ENCODE measurements at places on chromosomes 1 and 21.

GRCh38 chr1:39646232-39647081 is 7.0 kb upstream of the HEYL start:
- no peak for DNase-seq

- DNase-seq, result no peak
Measured at GRCh38 chr1:108016451-108016920, 51.5 kb upstream of the VAV3 start.

DNA sequence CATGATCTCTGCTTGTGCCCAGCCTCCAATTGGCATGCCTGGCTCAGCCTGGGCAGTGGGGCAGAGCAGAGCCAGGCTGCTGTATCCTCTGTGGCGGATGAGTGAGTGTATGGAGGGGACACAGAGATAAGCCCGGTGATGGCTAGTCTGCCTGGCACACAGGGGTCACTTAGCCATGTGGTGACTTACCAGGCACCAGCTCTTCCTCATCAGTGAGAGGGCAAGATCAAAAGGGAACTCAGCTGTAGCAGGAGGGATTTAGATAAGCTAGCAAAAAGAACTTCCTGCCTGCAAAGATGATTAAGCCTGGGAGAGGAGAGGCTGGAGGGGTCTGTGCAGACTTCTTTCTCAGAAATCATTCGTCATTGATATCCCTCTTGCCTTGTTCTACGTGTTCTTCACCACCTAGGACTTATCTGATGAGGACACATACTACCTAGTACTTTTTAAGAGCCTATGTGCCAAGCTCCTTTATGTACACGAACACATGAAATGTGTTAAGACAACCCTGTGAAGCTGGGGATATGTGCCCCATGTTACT is 7.9 kb downstream of the KIF21B start:
- DNase-seq, result peak; percentile 56

GRCh38 chr1:78601068-78601467 is 19.2 kb upstream of the IFI44L start:
- DNase-seq, result no peak

DNA sequence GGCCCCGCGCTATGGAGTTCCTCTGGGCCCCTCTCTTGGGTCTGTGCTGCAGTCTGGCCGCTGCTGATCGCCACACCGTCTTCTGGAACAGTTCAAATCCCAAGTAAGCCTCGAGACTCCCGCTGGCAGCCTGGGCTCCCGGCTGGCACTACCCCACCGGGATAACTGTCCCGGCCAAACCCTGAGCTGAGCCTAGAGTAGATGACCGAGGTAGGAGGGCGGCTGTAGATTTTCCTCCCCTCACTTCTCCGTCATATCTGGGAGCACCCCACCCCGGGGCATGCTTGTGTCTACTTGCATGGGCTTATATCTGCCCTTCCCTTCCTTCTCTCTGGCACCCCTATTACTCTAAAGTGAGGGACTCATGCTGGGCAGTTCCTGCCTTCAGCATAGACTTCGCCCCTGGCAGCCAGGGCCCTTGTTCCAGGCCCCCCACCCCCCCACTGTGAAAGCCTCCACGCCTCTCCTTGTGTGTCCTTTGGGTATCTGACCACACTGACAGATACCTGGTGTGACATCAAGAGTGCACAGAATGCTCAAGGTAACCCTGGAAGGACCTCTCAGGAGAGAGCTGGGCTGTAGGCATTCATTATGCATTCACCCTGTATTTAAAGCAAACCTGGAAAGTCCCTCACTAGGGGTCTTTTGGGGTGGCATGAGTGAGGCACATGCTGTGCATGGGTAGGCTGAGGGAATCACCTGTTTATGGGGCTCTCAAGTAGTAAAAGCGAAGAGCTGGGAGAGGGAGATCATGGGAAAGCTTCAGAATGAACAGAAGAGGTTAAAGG is 485 bp downstream of the EFNA1 start:
- DNase-seq, result no peak

DNA sequence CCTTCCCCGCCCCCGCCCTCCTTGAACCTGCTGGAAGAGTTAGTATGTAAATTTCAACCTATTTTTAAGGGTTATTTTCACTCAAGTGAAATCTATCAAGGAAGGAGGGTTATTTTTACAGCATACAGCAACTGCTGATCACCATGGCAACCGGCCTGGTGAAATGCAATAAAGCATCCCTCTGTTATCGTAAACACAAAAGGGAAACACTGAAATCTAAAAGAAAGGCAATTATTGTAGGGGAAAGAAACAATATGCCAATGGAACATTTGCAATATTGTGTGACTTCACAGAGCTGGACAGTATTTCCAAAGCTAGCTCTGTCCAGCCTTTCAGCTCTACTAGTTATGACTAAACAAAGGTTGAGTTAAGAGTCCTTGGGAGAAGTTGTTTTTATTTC is 588.3 kb upstream of the PBX1 start:
- no peak for DNase-seq

- DNase-seq, result no peak
Measured at GRCh38 chr1:27545271-27545670, 55.3 kb upstream of the WASF2 start.

GRCh38 chr1:205798577-205798976 is 14.4 kb downstream of the SLC41A1 start:
- no peak for DNase-seq

DNA sequence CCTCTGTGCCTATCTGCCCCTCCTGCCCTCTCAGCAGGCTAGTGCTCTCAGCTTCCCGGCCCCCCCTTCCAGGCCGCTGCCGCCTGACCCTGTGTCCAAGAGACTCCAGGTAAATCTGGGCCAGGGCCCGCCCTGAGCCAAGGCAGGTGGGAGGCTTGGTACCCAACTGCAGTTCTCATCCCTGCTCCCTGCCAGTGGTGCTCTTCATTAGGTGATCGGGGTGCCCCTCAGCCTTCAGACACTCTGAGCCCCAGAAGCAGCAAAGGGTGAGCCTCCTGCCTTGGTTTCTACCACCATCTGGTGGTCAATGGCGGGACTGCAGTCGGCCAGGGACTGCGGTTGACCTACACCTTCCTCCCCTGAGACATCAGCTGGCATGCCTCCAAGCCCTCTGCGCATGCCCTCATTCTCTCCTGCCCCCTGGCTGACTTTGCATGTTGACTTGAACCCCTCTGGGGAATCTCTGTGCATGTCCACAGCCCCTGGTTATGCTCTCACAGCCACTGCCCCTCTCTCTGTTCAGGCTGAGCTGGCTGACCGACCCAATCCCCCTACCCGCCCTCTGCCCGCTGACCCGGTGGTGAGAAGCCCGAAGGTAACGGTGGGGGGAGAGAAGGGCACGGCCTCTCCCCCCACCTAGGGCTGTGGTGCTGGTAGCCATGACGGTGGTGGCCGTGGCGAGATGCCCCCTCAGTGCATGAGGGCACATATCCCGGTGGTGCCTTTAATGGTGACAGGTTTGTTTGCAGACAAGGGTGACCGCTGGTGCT is 2.0 kb upstream of the EFNA4 start:
- peak; percentile 82 for DNase-seq

GRCh38 chr1:154081386-154082126 is 73.3 kb downstream of the NUP210L start:
- no peak for DNase-seq

DNA sequence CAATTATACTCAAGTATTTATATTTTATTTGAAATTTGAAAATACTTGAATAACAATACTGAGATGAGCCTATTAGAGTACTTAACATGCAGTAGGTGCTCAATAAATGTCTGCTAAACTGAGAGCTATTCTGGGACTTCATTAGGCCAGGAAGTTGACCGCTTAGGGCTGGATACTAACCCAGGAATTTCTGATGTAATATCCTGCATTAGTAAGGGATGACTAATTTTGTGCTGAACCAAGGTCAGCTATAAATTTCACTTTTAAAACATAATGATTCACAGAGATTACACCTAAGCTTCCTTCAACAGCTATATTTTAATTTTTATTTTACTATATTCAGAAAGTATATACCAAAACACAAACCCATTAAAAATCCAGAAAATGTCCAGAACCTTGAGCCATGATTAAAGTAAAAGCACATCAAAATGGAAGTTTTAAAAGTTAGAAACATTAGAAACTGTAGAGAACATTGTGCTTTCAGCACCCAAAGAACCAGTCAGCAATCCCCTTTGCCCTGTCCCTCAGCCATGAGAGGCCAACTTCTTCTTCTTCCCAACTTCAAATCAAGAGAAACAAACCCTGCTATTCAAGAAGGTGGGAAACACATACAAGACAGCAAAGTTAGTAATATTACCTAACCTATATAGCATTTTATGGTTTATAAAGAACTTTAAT is 35.4 kb downstream of the WNT2B start:
- peak; percentile 51 for DNase-seq

- peak; percentile 10 for DNase-seq
Measured at GRCh38 chr1:3683992-3684391, 31.7 kb downstream of the TP73 start.

GRCh38 chr21:28018741-28019669 is 973.7 kb downstream of the LTN1 start:
- no peak for DNase-seq

DNA sequence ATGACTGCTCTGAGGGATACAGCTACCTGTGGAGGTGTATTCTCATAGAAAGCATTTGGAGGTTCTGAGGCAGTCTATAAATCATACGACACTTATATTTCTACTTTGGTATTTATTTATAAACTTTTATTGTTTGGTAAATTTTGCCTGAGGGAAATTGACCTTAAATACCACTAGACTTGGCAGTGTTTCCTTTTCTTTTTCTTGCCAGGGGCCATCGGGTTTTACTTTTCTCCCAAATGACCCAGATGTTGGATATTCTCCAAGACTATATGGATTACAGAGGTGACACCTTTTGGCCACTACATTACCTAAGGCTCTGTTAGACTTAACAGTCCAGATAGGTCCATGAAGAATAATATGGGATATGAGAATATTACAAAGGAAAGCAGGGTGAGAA is 28.2 kb downstream of the CHD1L start:
- no peak for DNase-seq
